ENCODE measurements at places on chromosomes 12 and 14.

DNA sequence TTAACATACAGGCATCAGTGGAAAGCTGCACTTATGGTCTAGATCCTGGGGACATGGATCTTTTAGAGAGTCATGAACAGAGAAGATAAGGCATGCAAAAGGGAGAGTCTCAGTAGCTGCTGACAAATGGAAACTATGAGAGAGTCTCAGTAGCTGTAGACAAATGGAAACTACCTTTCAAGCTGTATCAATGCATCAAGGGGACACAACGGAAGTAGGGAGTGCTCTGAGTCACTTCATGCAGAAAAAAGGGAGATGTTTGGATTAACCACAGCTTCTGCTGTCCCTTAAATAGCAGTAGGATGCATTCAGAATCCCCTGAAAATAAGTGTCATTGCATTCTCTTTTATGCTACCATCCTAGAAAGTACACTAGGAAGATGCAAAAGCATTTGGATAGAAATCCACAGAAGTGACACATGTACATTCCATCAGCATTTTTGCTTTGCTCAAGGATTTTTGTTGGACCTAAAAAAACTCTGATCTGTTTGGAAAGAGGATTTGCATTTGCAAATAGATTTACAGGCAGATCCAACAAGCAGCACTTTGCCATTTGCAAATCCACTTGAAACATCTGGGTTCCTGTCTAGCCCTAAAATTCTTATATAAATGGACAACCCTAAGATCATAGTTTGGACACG is 227.5 kb upstream of the LMO3 start:
- no peak for DNase-seq

DNA sequence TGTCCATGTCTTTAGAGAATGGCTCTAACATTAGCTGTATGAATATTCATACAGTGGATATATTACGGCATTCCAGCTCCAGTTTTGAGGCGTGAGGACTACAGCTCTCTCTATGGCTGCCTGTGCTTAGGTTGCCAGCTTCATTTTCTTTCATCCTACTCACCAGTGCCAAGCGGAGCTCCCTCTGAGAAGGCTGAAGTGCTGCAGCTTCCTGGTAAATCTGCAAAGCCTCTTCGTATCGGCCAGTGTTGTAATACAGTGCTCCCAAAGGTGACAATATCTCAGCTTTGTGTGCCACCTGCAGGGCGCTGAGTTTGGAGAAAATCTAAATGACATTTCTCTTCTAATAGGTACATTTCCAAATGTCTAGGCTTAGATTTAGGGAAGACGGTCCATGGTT is 19.8 kb upstream of the OVCH1 start:
- peak; percentile 34 for DNase-seq

DNA sequence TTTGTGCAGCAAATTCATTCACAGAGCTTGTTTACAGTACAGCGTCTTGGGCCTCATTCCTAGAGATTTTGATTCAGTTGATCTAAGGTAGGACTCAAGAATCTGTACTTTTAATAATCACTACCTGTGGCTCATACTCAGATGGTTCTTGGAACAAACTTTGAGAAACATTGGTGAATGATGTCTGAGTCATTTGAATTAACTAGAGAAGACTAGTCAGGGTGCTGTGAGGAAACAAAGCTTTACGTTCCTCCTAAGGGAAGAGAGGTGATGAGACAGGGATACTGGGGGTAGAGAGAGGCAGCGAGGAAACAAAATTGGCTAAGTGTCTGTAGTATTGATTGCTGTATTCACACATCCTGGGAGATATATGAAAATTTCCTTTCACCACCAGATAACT is 109.4 kb downstream of the SLC15A5 start:
- no peak for DNase-seq

- DNase-seq, result no peak
Observed at GRCh38 chr12:111807232-111807631, 34.8 kb upstream of the MAPKAPK5 start.

GRCh38 chr14:22536853-22537338 is 52.1 kb downstream of the DAD1 start:
- no peak for DNase-seq

- no peak for DNase-seq
Observed at GRCh38 chr14:100569734-100570286, 17.4 kb downstream of the BEGAIN start.

DNA sequence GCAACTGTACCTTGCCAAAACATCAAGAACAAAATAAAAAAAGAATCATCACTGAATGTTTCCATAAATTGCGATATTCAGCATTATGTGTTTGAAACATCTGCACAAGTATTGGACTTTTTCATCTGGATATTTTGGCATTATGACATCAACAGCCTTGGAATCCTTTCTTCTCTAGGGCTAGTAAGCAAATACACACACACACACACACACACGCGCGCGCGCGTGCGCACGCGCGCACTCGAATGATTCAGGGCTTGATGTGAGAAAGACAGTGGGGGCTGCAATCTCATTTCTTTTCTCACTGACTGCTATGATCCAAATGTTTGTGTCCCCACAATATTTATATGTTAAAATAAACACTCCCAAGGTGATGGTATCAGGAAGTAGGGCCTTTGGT is 90.0 kb upstream of the SLC38A4 start:
- no peak for DNase-seq

DNA sequence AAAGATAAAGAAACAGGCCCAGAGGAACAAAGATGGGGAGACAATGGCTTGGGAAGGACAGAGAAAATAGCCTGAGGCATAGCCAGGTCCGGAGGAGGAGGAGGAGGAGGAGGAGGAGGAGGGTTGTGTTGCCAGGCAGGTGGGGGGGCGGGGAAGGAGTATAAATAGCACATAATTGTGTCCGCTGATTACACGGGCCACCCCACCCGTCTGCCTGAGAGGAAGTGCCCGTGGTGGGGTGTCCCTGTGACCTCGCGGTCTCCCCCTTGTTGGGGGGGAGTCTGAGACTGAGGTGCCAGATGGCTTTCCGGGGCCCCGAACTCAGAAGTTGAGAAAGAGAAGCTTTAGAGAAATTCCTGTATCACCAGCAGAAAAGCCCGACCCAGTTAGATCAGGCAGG is 1.9 kb upstream of the SP7 start:
- no peak for DNase-seq

DNA sequence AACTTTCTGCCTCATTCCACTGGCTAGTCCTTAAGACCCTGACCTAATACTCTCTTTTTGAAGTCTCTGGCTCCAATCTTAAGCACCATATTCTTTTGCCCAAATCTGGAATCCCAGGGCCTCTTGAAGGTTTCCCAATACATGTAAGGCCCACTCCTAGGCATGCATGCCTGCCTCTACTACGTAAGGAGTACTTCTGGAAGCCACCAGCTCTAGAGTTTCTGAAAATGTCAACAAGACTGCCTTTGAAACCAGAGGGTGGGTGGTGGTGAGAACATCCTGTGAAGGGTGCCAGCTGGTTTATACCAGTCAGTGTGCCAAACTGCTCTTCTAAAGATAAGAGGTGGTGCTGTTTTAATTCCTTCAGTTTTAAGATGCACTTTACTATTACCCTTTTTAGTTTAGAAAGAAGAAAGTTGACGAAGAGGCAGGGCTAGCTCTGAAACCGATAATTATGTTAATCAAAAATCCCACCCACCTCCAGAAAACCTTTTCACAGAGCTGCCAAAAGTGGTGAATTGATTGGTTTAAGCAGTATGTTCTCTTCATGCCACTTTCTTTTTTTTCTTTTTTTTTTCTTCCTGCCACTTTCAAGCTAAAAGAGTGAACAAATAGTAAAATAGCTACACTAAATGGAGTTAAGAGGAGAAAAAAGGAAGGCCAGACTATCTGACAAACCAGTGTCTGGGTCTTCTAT is 8.7 kb upstream of the WDR89 start:
- DNase-seq, result no peak

Data from NCI-H1417 (cell line).